EH (cell line): ENCODE measurements at places on chromosomes 6 and 20.

DNA sequence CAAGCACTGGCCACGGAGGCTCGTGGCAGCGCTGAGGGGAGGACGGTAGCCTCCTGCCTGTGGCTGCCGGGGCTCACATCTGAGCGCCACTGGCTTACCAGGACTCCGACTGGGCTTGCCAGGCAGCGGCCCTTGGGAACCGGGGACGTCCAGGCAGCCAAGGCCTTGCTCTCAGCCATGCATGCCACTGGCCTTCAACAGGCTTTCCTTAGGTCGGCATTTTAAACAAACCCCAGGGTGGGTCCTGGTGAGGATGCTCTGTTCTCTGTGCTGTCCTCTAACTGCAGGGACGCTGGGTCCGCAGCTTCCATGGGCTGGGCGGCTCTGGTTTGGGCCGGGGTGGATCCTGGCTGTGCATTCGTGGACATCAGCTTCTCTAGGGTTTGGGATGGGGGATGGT is 59.1 kb upstream of the BHLHE23 start:
- DNase-seq, result no peak

GRCh38 chr6:26243132-26243531 is 121.9 kb upstream of the BTN3A2 start:
- DNase-seq, result no peak

GRCh38 chr6:23601811-23602345 is 524.1 kb upstream of the NRSN1 start:
- DNase-seq, result no peak

DNA sequence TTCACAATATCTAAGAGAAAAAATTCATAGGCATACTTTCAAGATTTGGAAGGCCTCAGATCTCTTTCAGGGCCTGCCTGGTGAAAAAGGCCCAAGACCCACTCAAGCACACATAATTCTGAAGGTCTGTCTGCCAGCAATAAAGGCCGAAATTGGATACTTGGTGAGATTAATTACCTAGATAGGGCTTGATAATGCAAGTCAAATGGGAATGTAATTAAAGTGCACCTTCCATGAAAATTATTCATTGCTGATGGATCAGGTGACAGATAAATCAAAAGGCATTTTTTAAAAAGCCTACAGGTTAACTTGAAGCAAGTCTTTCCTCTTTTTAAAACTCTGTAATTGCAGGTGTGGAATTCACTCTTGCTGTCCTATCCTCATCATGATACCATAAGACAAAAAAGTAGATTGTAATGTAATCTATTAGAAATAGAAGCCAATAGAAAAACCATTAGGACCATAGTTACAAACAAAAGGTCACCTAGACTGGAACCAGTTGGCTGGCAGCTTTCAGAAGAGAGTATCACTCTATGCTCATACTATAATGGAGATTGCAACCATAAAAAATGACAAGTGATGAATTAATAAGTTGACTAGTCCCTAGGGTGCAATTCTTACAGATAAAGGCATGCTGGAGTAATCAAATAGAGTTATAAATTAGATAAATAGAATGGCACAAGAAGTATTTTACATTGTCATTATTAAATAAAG is 77.3 kb downstream of the EPHA7 start:
- no peak for DNase-seq

DNA sequence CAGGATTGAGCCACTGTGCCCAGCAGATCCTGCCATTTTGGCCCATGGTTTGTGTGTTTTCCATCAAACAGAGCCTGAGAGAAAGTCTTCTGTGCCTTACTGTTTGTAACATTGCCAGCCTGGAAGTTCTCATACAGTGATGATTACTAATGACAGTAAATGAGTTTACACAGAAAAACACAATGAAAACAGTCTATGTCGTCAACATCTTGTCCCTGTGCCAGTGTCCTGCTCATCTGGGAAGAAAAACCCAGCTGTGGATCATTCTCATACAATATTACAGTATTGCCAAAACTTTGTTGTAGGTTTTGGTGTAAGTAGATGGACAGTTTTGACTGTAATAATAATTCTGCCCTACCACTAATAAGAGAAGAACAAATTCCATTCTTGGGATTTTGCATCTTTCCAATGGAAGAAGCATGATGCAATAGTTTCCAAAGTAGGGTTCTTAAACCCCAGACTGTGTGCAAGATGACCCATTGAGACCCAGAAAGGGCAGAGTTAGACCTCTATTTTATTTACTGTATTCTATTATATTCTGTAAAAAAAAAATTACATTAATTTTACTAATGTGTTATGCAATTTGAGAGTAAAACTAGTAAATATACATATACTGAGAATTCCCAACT is 135.0 kb upstream of the JARID2 start:
- no peak for DNase-seq

DNA sequence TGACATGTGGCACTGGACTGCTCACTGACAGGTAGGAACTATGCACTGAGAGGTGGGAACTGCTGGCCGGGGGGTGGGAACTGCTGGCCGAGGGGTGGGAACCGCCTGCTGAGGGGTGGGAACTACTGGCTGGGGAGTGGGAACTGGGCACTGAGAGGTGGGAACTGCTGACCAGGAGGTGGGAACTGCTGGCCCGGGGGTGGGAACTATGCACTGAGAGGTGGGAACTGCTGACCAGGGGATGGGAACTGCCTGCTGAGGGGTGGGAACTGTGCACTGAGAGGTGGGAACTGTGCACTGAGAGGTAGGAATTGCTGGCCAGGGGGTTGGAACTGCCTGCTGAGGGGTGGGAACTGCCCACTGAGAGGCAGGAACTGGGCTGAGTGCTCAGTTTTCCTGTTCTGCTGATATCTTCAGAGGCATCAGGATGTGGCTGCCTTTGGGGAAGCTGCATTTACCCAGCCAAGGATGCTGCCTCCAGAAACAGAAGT is 90.2 kb downstream of the THBS2 start:
- DNase-seq, result peak; percentile 75
